NCI-H187 treated with DMSO at 0.1 percent for 48 hours (cell line): ENCODE measurements at places on chromosomes 1 and 21.

GRCh38 chr1:50369830-50370229 lies 53.4 kb downstream of the DMRTA2 start:
- DNase-seq: no peak

DNA sequence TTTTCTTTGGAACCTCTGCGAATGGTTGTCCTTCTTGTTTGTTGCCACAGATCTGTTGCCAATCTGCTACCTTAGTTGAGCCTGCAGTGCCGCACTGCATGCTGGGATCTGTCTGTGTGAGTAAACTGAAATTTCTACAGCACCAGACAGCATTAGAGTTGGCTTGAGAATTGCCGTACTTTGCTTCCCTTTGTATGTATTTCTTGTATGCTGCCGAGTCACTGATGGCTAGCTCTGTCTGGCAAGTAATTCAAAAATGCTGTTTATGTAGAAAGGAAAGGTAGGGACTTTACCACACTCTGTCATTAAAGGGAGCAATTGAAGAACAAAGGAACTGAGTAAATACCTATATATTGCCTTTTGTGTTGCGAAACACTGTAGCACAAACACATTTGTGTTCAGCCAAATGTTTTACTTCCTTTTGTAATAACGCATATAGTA lies 857.4 kb downstream of the USP25 start:
- DNase-seq: no peak

DNA sequence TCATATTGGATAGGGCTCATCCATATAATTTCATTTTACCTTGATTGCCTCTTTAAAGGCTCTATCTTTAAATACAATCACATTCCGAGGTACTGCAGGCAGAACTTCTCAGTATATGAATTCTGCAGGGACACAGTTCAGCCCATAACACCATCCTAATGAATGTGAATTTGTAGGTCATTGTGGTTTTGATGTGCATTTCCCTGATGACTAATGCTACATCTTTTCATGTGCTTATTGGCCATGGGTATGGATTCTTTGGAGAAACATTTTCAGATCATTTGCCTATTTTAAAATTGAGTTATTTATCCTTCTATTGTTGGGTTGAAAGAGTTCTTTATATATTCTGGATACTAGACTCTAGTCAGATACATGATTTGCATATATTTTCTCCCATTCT lies 9.6 kb upstream of the RPS6KC1 start:
- no peak for DNase-seq

DNA sequence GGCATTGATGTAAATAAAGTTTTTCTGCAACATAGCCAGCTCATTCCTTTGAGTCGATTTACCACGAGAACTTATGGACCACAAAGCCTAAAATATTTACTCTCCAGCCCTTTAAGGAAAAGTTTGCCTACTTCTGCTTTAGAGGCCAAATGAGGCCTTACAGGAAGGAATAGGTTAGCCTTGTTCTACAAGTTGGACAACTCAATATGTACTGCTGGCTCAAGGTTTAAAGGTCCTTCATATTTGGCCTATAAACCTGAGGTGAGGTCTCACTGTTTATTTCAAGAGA lies 144.5 kb upstream of the DNAH14 start:
- no peak for DNase-seq

DNA sequence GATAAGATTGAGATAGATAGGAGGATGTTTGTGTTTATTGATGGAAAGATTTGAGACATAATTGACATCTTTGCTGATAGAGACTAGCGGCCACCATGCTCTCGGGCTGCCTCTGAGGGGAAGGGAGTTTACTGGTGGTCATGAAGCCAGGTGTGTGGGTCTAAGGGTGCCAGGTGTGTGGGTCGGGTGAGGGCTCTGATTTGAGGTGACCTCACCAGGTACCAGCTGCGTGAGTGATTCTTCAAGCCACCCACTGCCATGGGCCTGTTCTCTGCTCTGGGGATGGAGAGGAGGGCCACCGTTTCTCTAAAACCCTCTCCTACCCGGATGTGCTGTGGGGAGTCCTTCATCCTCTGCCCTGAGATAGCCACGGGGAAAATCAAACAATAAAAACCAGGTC lies 3.2 kb downstream of the UBASH3A start:
- no peak for DNase-seq

GRCh38 chr21:19995253-19995652 lies 1003.0 kb upstream of the NCAM2 start:
- DNase-seq: no peak

DNA sequence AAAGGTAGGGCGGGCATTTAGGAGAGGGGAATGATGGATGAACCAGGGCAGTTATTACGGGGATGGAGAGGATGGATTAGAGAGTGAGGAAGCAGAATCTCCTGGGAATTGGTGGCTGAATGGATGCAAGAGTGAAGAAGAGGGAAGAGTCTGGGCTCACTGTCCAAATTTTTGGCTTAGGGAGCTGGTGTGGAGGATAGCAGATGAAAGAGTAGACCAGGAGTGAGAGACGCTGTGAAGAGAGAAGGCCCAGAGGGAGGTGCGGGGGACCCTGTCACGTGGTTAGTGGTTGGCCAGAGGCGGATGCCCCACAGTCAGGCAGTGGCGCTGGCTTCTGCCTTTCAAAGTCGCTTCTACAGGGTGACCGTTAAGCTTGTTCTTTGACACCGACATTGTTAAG lies 78.4 kb downstream of the PEX14 start:
- peak; percentile 54 for DNase-seq

DNA sequence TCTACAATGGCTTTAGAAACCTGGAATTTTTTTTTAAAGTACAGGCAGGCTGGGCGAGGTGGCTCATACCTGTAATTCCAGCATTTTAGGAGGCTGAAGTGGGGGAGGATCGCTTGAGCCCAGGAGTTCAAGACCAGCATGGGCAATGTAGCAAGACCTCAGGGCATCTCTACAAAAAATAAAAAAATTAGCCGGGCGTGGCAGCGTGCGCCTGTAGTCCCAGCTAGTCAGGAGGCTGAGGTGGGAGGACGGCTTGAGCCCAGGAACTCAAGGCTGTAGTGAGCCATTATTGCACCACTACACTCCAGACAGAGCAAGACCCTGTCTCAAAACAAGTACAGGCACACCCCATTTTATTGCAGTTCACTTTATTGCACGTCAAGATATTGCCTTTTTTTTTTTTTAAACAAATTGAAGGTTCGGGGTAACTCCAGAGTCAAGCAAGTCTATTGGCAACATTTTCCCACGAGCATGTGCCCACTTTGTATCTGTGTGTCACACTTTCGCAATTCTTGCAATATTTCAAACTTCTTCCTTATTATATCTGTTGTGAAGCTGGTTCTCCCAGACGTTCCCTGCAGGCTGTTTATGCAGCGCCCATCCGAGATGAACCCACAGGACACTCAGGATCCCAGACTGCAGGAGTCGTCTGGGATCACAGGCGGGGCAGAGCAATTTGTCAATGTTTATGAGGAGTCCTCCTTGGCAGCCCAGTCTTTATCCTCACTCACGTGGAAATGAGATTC lies 4.7 kb downstream of the HES2 start:
- no peak for DNase-seq

DNA sequence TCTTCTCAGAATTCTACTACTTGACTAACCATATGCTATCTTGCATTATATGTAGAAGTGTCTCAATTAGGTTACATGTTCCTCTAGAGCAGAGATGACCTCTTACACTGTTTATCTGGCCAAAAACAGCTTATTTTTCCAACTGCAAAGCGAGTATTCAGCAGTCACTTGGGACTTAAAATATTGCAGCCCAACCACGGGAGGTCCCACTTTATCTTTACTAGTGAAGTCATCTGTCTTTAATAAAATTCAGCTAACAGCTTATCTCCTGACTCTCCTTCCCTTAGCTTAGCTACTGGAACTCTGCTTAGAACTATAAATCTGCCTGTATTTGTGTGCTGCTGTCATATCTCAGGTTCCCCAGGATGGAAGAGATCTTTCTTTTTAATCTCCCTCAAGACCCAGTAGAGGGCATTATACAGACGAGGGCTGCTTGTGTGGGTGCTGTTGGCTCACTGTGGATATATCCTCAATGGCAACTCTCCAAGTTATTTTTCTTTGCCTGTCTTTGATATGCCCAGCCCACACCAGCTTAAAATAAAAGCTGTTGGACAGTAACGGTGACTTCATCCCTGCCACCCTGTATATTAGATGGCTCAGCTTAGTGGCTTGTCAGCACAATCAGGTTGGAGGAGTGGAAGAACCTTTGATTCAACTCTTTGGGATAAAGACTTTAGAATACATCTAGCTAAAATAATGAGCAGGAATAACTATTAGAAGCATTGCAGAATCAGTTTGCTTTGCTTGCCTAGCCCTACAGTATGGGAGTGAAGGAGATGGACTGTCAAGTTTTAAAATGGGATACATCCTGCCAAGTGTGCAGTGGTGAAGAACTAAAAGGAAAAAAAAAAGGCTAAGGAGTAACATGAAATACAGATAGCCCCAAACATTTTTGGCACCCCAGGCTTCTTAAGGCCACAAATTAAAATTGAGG lies 9.6 kb downstream of the ENSA start:
- DNase-seq: no peak

DNA sequence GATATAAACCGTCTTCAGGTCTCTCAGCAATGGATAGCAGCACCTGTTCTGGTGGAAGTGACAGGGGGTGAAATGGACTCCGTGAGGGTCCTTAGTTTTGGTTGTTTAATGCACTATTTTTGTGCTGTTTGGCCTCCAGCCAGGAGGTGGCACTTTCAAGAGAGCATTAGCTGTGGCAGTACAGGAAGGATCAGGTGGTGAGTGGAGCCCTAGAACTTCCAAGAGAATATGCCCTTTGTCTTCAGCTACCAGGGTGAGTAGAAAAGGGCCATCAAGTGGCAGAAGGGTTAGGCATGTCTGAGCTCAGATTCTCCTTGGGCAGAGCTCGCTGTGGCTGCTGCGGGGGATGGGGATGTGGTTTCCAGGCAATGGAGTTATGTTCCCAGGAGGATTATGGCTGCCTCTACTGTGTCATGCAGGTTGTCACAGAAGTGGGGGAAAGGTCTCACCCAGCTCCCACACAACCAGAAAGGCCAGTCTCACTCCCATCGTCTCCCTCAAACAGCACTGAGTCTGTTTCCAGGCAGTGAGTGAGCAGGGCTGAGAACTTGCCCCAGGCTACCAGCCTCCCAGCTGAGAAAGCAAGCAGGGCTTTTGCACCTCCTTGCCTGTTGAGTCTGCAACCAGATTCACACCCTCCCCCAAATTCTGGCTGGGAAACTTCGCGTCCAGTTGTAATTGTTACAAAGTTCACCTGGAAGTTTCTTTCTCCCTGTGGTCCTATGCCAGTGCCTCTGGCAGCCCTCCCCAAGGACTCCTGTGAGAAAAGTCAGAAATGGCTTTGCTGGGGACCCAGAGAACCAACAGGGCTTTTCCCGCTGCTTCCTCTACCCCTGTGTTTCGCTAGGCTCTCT lies 39.1 kb upstream of the TTLL7 start:
- DNase-seq: no peak

DNA sequence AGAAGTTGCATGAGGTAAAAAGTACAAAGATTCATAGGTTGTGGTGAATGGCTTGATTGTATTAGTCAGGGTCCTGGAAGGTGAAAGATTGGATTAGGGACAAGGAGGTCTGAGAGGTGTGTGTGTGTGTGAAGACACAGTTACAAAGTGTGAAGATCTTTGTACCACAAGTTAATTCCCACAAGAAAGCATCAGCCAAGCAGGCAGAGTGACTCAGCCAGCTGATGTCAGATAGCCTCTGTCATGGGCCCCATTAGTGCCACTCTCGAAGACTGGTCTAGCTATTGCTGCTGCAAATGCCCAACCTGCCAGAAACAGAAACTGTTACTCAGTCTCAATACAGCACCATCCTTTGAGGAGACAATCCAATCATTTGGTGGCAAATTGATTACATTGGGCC lies 96.5 kb downstream of the DTL start:
- no peak for DNase-seq

DNA sequence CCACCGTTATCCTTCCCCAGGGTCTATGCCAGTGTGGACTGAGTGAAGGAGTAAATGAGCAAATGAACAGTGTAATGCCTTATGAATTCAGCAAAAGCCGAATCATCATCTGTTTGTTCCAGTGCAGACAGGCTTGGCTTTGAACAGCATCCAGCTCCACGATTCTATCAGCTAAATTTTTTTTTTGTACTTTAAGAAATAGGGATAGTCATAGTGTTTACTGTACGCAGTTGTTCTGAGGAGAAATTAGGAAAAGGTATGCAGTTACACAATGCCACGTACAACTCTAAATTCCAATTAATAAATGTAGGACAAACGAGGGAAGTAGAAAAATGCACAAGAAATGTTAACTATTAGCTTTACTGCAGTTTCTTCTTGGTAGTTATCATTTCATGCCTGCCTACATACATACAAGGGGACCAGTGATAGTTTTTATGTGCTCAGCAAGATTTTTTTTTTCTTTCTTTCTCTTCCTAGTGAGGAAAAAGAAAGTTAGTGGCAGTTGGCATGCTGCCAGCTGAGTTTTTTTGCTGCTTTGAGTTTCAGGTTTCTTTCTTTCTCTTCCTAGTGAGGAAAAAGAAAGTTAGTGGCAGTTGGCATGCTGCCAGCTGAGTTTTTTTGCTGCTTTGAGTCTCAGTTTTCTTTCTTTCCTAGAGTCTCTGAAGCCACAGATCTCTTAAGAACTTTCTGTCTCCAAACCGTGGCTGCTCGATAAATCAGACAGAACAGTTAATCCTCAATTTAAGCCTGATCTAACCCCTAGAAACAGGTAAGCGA lies at the start of gene IFI44L:
IFI44L (plus strand) TSS at position 646 of the 777 bp plus-strand sequence. CDS start 7,468 bp downstream, outside the sequence.
- no peak for DNase-seq

DNA sequence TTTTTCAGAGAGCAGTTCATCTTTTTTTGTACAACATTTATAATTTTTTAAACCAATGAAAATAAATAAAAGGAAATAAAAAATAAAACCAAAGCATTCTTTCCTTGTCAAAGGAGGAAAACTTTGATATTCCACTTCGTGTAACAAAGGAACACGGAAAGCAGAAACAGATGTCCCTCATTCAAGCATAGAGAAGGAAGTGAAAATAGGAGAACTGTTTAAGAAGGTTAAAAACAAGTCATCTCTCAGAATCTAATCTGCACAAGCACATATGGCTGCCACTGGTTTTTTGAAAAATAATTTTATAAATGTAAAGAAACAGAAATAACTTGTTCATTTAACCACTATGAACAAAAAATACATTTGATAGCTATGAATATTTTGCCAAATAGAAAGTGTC lies 35.9 kb upstream of the ZNF644 start:
- DNase-seq: no peak

DNA sequence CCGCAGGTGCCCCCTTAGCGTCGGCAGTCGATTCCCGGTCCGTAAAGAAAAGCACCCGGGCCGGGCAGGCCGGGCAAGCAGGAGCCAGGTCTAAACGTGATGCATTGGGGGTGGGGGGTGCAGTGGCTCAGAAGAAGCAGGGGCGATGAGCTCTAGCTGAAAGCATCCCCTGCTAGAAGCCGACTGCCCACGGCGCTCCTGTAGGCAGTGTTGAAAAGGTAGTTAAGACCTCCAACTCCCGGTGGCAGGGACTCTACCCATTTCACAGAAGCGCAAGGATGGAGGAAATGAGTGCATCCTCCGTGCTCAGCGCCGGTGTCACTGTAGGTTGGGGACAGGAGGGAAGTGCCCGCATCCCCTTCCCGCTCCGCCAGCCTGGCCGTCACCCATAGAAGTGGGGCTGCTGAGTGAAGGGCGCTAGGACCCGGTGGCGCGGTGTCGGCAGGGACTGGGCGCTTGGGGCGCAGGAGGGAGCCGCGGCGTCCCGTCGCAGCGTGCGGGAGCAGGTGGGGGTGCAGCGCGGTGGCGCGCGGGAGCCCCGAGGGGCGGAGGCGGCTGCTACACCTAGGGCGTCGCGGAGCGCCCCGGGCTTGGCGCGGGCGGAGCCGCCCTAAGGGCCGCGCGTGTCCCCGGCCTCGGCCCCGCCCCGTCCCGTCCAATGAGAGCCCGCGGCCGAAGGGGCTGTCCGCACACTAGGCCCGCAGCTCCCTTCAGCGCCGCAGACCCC lies at the start of gene WNT2B:
WNT2B (plus strand) TSS at position 688 of the 727 bp plus-strand sequence. CDS start 298 bp downstream, outside the sequence.
- DNase-seq: no peak
